Stimulated activated CD4-positive, alpha-beta T cell treated with anti-CD3 and anti-CD28 coated beads, TNF-alpha, amount 100 ng/mL, for 1 hour (primary cell): ENCODE measurements at places on chromosomes 12 and 14.

DNA sequence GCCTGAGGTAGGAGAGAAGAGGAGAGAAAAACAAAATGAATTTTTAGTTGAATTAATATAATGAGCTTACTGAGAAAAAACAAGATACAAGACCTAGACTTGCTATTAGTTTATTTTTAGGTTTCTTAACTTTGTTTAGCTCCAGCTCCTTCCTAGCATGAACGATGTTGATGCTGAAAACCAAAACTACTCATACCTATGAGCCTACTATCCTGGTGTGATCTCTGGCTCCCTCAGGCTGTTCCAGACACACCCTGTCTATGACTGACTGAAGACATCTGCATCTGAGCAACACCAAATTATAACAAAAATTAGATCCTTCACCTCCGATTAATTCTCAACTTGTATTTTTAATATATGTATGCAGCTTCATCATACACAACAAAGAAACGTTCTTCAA is 190.4 kb downstream of the SLC5A8 start:
- DNase-seq = no peak

DNA sequence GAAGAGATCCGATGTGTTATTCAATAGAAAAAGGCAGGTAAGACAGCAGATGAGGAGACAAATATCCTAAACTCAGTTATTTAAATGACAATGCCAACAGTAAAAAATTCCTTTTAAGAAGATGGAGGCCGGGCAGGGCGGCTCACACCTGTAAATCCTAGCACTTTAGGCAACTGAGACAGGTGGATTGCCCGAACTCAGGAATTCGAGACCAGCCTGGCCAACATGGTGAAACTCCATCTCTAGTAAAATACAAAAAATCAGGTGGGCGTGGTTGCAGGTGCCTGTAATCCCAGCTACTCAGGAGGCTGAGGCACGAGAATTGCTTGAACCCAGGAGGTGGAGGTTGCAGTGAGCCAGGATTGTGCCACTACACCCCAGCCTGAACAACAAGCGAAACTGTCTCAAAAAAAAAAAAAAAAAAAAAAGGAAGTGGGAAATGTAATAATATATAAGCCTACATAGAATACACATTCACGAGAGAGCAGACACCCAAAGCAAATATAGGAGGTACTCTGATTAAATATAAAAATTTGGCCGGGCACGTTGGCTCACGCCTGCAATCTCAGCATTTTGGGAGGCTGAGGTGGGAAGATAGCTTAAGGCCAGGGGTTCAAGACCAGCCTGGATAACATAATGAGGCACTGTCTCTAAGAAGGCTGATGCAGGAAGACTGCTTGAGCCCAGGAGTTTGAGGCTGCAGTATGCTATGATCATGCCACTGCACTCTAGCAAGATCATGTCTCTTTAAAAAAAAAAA is 19.0 kb downstream of the CORO1C start:
- no peak for DNase-seq

- no peak for DNase-seq
Observed at GRCh38 chr12:6044082-6044481, 80.4 kb downstream of the VWF start.

DNA sequence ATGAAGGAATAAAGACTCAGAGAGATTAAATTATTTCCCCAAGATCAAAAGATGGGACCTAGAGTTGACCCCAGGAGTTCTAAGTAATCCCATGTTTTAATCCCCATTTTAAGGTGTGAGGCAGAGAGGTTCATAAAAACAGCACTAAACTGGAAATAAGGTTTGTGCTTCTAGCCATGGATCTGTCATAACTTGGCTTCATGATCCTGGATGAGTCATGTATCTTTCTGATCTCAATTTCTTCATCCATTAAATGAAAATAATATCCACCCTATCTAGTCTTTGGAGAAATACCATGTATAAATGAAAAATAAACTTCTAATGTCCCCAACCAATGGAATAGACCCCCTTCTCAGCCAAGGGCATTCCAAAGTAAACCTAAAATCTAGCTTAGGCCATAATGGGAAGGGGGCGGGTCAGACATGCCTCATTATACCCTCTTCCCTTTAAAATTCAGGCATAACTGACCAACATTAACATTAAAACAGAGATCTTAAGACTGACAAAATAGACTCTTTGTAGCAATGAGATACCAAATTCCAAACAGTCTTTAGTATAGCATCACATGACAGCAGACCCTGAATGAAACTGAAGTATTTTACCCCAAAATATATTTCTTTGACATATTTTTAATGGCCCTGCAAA is 47.8 kb downstream of the SLC41A2 start:
- DNase-seq = no peak

DNA sequence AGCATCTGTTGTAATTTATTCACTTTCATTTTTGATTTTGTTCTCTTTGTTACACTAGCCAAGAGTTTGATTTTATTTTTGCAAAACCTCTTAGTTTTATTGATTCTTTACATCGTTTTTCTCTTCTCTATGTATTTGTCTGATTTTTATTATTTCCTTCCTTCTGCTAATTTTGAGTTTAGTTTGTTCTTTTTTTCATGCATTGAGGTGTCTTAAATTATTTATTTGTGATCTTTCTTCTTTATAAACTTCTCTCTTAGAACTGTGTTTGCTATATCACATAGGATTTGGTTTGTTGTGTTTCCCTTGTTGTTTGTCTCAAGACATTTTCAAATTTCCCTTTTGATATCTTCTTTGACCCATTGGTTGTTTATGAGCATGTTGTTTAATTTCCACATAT is 51.7 kb upstream of the NFKBIA start:
- DNase-seq = no peak

GRCh38 chr12:118645219-118645618 is 268.9 kb downstream of the SUDS3 start:
- no peak for DNase-seq

GRCh38 chr12:18906395-18906794 is 168.5 kb downstream of the CAPZA3 start:
- DNase-seq = no peak

DNA sequence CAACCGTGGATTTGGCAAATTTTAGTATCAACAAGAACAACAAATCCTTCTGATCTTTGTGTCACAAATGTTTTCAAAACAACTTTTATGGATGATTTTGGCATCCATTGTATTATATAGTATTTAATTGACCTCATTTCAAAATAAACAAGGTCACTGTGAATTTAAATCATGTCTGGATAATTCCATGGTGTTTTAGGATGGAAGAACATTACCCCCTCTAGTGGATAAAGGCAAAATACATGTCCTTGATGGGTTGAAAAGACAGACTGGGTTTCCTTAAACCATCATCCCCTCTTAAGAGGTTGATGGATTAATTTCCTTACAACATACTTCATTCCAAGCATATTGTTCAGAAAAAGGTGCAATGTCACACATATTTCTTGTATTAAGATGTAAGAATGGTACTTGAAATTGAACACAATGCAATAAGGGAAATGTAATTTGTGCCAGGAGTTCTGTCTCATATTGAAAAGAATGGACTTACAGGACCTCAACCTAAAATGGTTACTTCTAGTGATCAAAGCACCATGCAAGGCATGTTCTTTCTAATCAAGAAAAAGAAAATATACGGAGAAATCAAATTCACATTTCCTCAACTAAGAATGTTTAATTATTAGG is 352.0 kb downstream of the BCAT1 start:
- no peak for DNase-seq

GRCh38 chr14:20350860-20351259 is 7.4 kb downstream of the PARP2 start:
- DNase-seq = no peak

DNA sequence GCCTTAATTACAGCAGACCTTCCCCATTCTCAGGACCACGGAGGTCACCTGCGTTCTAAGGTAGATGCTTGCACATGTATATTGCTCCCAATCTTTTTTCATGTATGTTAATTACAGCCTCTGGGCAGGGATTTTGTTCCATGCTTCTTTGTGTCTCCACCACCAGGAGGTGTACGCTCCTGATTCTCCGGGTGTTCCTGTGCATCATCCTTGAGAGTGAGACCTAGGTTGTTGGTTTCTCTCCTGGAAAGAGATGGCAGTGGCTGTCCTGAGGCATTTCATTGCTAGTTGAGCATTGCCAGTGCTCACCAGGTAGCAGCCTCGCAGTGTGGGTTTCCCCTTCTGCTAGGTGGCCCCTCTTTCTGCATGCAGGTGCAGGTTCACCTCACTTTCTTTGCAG is 52.8 kb downstream of the KCNK13 start:
- no peak for DNase-seq

- no peak for DNase-seq
Observed at GRCh38 chr12:42504049-42504448, 85.5 kb downstream of the PRICKLE1 start.

- no peak for DNase-seq
Observed at GRCh38 chr12:64500394-64500793, 48.5 kb downstream of the TBK1 start.

DNA sequence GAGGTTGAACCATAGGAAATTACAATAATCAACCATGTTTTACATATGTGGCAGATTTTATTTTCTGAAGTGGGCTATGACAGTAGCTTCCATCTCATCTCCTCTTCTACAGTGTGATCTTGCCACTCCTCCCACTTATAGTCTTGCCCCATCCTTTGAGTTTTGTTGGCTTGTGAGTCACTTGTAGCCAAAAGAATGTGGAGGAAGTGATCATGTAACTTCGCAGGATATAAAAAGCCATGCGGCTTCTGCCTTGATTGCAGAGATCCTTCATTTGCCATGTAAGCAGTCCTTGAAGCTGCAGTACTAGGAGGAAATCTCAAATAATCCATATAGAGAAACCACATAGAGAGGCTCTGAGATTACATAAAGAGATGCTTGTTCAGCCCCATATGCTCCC is 13.7 kb upstream of the ZNF84 start:
- DNase-seq = no peak

GRCh38 chr14:35504260-35504659 is 29.7 kb upstream of the INSM2 start:
- DNase-seq = no peak

- no peak for DNase-seq
Observed at GRCh38 chr14:45201905-45202304, 51.1 kb downstream of the MIS18BP1 start.

GRCh38 chr12:92463171-92463570 is 239.6 kb upstream of the PLEKHG7 start:
- no peak for DNase-seq

GRCh38 chr12:68119250-68119649 is 40.3 kb downstream of the IFNG start:
- no peak for DNase-seq

DNA sequence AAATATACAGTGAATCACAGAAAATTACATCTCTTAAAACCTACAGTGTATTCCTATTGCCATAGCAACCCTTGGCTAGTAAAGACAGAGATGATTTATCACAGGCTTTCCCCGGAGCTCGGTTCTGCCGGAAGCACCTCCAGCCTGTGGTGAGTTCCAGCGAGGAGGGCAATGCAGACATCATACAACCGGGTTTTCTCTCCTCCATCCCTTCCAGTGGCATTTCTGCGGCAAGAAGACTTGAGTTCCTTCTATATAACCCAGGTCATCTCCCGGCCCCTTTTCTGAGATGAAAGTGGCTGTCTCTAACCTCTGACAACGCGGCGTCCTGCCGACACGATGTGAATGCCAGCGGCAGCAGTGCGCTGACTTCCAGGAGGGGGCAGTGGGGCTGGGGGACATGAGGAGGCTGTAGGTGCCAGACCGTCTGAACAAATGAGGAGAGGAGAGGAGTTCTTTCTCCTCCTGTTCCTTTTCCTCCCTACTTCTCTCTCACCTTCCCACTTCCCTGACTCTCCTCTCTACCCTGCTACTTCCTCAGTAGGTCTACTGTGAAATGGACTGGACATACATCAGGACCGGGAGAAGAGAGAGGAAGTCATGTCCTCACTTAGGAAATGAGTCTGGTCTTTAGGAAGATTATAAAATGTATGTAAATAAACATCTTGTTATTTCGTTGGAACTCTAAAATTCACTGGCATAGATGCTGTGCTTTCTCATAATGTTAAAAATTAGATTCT is 68.6 kb upstream of the MAX start:
- no peak for DNase-seq

DNA sequence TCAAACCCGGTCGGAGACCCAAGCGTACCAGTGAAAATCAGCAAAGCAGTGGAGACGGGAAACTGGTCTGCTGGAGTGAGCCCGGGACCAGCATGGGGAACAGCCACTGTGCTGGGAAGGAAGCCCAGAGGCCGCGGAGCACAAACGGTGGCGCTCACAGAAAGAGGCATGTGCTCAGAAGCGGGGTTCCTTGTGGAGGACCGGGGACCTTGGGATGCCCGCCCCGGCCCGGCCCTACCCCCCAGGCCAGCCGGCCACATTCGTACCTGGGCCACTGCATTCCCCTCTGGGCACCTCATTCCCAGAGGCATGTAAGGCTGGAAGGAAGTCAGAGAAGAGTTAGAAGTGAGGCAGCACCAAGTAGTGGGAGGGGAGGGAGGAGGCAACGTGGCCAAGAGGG is 79.3 kb downstream of the RFLNA start:
- DNase-seq = no peak

GRCh38 chr12:92668739-92669138 is 34.0 kb upstream of the PLEKHG7 start:
- no peak for DNase-seq

DNA sequence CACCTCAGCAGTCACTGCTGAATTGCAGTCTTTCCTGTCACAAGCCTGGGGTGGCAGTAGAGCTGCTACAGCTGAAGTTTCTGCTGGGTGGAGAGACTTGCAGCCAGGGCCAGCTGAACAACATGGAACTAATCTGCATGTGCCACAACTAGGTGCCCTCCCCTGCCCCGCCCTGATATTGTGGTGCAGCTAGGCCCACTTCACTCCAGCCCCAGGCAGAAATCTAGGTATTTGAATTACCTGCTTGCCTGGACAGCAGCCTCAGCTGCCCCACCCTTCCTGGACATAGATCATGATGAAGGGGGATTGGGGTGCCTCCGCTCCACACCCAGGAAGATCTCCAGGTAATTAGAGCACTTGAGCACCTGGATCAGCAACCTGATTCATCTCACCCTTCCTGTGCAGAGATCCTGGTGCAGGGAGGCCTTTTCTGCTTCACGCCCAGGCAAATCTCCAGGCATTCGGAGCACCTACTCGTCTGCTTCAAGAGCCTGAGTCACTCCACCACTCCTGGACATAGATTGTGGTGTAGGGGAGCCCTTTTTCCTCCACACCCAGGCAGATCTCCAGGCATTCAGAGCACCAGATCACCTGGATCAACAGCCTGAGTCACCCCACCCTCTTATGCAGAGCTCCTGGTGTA is 477.0 kb downstream of the SOX5 start:
- DNase-seq = no peak

- no peak for DNase-seq
Observed at GRCh38 chr12:19285793-19286448, 153.4 kb upstream of the AEBP2 start.

DNA sequence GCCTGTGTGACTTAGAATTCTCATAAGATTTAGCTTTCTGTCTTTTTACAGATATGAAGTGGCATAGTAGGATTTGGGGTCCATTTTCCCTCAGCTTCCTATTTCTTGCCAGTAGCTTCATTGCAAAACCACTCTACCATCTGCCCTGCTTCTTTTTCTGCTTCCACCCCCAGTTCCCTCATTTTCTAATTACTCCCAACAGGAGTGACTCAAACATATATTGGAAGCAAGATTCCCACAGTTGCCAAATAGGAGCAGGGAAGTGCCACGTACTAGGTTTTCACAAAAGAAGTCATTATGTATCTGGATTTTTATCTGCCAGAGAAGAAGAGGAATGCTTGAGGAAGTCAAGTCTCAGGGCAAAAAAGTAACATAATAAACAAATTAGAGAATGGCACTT is 64.1 kb downstream of the ANO4 start:
- DNase-seq = no peak

- no peak for DNase-seq
Observed at GRCh38 chr14:28130610-28131284, 635.8 kb upstream of the FOXG1 start.

- DNase-seq = no peak
Observed at GRCh38 chr14:66069830-66070541, 416.2 kb upstream of the CCDC196 start.

- no peak for DNase-seq
Observed at GRCh38 chr14:105247715-105248367, 492 bp upstream of the BTBD6 start.
